ENCODE measurements at places on chromosomes 2 and 18. TPM values are rescaled to one million over a fixed set of nuclear protein-coding genes. Genes with fewer than 3 reads are reported as not detected.

Gene CTAGE1
- not detected for total RNA-seq

Gene GPR17
- total RNA-seq, result not detected

Gene IL36A
- total RNA-seq, result not detected

Gene AFTPH
- total RNA-seq, result 14.9 TPM

Gene HK2
- total RNA-seq, result 61.6 TPM

Gene FSHR
- total RNA-seq, result not detected

Gene STAT4
- total RNA-seq, result 0.44 TPM

Gene MARCHF4
- 1.7 TPM for total RNA-seq

Gene GAD1
- 2.5 TPM for total RNA-seq

Gene GAREM1
- 7.4 TPM for total RNA-seq

Gene SESTD1
- 37.9 TPM for total RNA-seq

Gene AFF3
- total RNA-seq, result 1.2 TPM

DNA sequence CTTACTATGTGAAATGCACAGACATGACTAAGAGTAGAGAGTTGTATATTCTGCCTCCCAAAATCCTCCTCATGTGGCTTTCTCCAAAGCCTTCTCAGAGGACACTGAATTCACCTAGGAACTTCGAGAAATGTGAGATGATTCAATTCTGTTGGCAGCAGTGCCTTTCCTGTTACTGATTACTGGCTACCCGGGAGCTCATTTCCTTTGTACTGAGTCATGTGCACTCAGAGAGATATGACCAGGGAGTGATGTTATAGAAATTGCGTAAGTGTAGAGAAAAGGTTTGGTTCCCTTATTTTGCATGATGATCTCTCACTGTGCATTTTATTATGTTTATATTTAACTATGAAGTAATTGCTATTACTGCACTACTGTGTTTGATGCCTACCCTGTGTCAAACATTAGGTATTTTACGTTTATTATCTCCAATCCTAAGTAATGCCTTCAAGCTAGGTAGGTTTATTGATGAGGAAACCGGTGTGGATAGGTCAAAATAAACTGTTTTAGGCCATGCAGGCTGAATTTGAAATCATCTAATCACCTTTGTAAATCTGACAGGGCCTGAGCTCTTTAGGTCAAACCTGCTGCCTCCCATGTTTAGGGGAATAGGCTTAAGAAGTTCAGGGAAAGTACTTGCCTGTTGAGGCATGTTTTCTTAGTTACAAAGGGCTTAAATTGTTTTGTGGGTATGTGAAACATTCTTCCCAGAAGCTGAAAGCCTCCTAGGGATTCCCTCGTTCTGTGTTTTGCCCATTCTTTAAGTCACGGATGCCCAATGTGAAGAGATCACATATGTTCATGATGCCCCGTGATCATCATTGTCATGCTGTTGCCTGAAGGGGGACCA, 86.8 kb downstream of the FMNL2 start:
- DNase-seq, result no peak

GRCh38 chr2:120269076-120269744, 16.6 kb downstream of the RALB start:
- DNase-seq, result no peak

DNA sequence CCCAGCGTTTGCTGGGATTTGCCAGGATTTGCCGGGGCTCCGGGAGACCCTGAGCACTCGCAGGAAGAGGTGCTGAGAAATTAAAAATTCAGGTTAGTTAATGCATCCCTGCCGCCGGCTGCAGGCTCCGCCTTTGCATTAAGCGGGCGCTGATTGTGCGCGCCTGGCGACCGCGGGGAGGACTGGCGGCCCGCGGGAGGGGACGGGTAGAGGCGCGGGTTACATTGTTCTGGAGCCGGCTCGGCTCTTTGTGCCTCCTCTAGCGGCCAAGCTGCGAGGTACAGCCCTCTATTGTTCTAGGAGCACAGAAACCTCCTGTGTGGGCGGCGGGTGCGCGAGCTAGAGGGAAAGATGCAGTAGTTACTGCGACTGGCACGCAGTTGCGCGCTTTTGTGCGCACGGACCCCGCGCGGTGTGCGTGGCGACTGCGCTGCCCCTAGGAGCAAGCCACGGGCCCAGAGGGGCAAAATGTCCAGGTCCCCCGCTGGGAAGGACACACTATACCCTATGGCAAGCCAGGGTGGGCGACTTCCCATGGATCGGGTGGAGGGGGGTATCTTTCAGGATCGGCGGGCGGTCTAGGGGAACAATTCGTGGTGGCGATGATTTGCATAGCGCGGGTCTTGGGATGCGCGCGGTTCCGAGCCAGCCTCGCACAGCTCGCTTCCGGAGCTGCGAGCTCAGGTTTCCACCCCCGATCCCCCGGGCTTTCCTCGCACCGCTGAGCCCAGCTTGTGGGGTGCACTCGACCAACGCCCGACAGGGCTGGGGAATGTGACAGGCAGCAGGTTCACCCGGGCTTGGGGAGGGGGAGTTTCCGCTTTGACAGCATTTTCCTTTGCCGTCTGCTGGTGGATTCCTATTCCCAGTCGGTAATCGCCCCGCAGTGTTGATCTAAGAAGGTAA, 2.8 kb downstream of the ONECUT2 start:
- DNase-seq, result peak; percentile 92

- no peak for DNase-seq
Measured at GRCh38 chr2:113922784-113923183, 32.9 kb downstream of the ACTR3 start.

- DNase-seq, result no peak
Measured at GRCh38 chr2:62956651-62957050, 94.0 kb upstream of the OTX1 start.

DNA sequence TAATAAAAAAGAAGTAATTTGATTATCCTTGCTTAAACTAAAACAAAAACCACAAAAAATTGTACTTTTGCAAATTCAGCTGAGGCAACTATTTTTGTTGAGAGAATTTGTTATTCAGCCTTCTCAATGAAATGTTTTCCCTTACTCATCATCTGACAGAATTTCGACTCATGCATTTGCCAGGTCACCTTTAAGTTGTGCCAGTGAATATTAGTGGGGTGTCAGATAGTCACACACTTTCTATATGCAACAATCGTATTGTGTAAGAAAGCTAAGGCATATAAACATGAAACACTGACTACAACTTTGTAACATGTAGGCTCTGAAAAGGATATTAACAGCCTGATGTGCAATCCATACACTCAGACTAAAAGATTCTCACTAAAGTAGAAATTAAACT, 1653.1 kb upstream of the SLC39A10 start:
- DNase-seq, result no peak

GRCh38 chr2:174340400-174341292, 5.9 kb downstream of the SP9 start:
- peak; percentile 50 for DNase-seq

DNA sequence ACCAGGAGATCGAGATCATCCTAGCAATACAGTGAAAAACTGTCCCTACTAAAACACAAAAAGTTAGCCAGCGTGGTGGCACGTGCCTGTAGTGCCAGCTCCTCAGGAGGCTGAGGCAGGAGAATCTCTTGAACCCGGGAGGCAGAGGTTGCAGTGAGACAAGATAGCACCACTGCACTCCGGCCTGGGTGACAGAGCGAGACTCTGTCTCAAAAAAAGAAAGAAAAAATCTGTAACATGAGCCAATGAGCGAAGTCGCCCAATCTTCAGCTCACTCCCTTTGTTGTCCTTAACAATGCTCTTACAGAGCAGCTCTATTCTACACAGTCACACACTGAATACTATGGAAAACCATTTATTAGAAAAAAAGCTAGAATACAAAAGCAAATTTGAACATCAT, 22.0 kb downstream of the FAM98A start:
- no peak for DNase-seq

DNA sequence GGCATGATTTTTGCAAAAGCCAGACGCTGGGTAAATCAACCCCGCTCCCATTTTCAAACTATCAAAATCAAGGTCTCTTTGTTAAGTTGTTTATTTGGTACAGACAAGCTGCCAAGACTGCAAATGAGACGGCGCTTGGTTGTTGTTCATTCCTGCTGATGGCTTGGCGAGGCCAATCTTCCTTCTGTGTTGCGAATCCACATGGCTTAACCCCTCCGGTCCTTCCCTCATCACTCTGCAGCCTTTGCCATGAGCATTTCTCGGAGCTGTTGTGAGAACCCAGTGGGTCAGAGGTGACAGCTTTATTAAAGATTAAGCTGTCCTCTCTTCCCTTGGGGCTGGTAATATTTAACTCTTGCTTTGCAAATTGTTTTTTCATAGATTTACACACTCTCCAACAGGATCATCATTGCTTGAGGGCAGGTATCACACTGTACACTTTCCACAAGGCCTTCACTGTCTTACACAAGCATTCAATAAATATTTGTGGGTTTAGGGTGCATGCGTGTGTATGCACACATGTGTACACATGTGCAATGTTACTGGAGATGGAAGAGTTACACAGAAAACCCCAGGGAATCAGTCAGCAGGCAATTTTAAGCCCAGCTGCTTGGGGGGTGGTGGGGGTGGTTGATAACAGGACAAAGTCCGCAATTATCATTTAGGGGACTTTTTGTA, 27.8 kb upstream of the KCNF1 start:
- no peak for DNase-seq

DNA sequence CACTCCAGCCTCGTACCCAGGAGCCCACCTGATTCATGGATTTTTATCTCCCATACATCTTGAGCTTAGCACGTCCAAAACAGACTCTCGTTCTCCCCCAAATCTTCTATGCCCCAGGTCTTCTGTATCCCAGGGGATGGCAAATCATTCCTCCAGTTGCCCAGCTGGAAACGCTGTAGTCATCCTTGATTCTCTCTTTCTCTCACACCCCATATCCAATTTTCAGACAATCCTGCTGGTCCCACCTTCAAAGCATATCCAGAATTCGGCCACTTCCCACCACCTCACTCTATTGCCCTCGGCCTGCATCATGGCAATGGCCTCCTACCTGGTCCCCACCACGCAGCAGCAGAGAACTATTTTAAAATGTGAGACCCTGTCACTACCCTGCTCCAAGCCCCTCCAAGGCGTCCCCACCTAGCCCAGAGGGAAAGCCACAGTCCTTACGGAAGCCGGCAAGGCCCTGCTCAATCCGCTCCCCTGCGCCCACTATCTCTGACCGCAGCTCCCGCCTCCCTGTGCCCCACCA, 1.4 kb upstream of the GRHL1 start:
- no peak for DNase-seq

- no peak for DNase-seq
Measured at GRCh38 chr2:13652531-13653313, 936.0 kb downstream of the TRIB2 start.

- DNase-seq, result no peak
Measured at GRCh38 chr2:201057087-201057521, 14.4 kb downstream of the HYCC2 start.

- DNase-seq, result no peak
Measured at GRCh38 chr2:241620419-241620769, 16.6 kb downstream of the THAP4 start.

GRCh38 chr2:46548103-46548486, 68.7 kb downstream of the TMEM247 start:
- no peak for DNase-seq

DNA sequence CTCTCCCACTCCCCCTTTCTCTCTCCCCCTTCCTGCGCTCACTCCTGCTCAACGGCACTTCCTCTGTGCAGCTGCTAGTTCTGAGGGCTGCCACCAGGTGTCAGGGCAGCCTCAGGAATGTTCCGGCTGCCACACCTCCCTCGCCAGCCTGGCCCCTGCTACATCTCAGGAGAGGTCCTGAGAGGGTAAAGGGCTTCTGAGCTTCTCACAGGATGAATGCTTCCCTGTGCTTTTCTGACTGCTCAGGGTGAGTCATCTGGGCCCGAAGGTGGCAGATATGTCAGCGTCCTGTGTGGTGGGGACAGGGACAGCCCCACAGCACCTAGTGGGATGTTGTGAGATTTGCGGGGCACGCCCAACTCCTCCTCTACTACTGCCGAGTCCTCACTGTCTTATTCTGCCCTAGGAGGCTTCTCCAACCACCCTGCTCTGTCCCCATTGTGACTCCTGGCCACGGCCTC, 49.0 kb downstream of the PLEKHB2 start:
- peak; percentile 75 for DNase-seq

GRCh38 chr2:55887351-55887750, 36.2 kb downstream of the EFEMP1 start:
- no peak for DNase-seq

- no peak for DNase-seq
Measured at GRCh38 chr2:198220763-198221610, 416.6 kb downstream of the PLCL1 start.

DNA sequence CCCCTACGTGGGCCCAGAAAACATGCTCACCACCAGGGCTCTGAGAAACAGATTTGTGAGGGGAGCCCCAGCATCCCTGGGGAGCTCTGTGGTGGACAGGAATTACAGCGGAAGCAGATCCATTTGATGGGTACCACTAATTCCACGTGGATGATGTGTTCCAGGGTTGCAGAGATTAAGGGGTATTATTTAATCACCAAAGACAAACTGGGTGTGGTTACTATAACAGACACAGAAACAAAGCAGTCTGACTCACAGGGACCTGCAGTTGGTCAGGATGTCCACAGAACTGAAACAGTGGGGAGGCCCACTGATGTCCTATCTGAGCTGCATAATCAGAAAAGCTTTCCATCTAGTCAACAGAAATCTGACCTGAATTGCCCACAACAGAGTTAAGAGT, 65.8 kb downstream of the PSMG2 start:
- no peak for DNase-seq

GRCh38 chr2:170535552-170535951, 179.6 kb upstream of the SP5 start:
- DNase-seq, result no peak

GRCh38 chr2:216464104-216464720, 34.4 kb upstream of the RPL37A start:
- DNase-seq, result no peak

DNA sequence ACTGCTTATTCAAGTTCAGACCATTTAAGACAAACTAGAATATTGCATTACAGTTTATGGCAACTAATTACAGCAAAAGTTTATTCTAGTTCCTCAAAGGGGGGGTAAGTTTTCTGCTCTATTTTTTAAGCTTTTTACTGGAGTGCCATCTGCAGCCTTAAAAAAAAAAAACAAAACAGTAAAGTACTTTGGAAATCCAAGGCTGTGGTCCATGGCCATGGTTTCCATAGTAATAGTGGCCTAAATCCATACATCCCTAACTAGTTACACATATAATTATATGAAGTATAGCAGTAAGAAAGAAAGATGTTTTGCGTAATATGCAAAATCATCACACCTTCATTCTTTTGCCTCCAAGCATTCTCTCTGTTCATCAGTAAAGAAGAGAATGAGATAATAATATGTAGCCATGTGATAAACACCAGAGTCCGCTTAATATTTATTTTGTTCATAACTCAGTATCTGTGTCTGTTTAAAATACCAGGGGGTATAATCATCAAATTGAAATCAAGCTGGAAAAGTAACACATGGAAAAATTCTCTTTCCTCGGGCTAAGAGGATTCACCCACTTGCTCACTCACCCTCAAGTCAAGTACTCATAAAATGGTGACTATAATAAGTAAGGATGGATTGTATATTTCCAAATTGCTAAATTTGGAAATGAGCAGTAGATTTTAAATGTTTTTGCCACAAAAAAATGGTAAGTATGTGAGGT, 301.1 kb upstream of the RND3 start:
- DNase-seq, result no peak

DNA sequence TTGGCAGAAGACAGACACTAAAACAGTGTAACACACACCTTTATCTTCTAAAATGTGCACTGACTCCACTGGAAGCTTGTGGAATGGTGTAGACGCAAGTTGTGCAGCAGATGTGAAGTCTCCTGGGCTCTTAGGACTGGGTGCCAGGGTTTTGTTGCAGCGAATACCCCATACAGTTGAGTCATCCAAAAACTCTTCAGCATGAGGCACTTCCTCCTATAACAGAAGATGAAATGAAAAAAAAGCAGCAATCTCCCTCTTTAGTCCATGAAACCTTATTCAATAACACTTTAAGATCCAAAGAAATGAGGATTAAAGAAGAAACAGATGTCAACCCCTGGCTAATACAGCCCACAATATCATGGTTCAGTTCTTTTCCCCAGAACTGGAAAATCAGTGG, 22.2 kb downstream of the BUB1 start:
- DNase-seq, result no peak
